ENCODE measurements at places on chromosomes 6 and 20. TPM values are rescaled to one million over a fixed set of nuclear protein-coding genes. Genes with fewer than 3 reads are reported as not detected.

The LYRM4 gene
- total RNA-seq = 29.0 TPM

The SLC32A1 gene
- total RNA-seq = not detected

The TSHZ2 gene
- 11.9 TPM for total RNA-seq

The WDR27 gene
- 7.9 TPM for total RNA-seq

Data from M059J (cell line).